Kidney (tissue), 22 donors: ENCODE measurements at places on chromosomes 7 and 10.

DNA sequence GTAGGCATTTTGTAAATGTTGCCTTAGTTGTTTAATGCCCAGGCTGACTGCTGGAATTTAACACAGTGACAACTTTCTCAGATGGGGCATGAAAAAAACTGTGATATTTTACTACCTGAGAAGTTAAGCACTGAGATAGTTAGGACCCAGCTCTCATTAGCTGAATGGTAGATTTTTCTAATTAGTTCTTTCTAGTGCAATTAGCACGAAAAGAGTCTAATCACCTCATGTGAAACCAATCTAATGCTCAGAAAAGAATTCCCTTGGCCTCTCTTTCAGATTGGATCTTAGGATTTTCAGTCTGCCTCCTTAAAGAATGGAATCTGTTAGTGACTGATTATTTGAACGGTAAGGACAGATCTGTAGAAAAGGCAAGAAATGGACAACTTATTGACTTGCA is 743.2 kb downstream of the AUTS2 start:
- no peak for DNase-seq

GRCh38 chr10:87685832-87686574 is 26.3 kb downstream of the PAPSS2 start:
- no peak for DNase-seq

- DNase-seq: no peak
These were observed 1214.7 kb downstream of the SORCS3 start for GRCh38 chr10:105855791-105856190.

DNA sequence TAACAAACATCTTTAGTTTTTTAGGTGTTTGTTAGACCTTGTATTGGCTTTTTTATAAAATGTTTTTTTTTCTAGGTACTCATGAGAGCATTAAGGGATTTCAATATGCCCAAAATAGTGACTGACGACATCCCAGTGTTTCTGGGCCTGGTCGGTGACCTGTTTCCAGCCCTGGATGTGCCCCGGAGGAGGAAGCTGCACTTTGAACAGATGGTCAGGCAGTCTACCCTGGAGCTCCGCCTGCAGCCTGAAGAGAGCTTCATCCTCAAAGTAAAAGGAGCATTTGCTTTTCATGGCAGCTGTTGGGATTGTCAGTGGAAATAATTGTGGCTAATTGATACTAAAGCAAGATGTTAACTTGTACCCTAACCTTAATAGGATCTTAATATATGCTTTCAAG is 161.5 kb downstream of the DNAH11 start:
- DNase-seq: no peak

DNA sequence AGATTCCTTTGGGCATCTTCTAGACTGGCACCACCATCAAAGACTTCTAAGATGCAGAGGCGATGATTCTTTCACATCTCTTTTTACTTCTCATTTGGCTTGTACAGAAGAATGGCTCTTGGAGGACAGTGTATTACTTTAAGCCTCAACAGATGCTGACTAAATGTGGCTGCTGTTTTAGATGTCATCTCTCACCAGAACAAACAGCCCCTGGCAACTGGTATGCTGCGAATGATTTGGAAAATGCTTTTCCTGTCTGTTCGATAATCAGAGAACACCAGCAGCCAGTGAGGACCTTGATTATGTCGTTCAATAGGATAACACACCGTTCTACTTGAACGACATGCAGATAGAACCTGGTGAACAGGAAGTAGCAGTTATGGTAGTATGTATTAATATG is 131.8 kb downstream of the RNF216 start:
- no peak for DNase-seq

DNA sequence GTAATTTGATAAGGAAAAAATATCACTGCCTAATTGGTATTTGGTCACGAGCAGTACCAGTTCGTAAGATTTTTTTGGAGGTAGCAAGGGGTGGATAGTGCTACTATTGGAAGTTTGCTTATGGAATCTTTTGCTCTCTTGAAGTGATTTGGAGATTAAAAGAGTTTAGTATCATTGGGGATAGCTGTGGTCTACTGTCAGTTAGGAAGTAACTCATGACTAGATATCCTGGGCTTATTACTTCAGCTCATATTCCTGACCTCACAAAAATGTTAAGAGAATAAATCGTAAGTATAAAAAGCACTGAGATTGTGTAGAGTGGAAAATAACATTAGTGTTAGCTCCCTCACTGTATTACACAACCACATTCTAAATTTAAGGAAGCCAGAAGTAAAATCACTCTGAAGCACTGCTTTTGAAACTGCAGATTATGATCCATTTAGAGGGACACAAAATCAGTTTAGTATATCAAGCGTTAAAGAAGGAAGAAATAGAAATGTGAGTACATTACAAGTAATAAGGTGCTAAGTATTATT is 22.6 kb downstream of the SGPL1 start:
- no peak for DNase-seq

DNA sequence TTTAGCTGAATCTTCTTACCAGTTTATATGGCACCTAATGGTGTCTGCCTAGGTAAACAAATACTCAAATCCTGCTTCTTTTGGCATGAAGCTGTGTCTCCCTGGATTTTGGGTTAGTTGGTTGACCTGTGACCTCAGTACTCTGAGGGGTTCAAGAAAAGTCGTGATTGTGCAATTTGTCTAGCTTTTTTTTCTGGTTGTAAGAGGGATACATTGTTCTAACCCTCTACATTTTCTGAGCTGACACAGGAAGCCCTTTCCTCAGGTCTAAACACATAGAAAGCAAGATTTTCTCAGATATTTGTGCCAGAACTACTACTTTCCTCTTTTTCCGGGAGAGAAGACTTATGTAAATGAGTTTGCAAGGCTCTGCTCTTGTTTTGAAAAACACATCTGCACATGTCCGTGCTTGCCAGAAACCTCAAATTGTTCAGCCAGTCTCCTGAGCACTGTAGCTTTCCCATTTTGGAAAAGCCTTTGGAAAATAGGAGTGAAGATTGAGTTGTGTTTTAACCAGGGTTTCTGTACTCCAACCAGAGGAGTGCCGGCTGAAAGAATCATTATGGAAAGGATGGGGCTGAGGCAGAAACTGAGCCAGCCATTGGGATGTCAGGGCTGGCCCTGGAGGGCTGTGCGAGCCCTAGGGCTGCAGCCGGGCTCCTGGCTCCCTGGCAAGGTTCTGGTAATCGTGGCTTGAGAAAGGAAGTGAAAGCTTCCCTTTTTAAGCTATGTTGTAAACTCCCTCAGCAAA is 31.3 kb upstream of the CXCL12 start:
- no peak for DNase-seq

GRCh38 chr7:147519062-147519461 is 1071.5 kb upstream of the C7orf33 start:
- no peak for DNase-seq

GRCh38 chr10:117740691-117741222 is 198.2 kb downstream of the EMX2 start:
- DNase-seq: no peak

DNA sequence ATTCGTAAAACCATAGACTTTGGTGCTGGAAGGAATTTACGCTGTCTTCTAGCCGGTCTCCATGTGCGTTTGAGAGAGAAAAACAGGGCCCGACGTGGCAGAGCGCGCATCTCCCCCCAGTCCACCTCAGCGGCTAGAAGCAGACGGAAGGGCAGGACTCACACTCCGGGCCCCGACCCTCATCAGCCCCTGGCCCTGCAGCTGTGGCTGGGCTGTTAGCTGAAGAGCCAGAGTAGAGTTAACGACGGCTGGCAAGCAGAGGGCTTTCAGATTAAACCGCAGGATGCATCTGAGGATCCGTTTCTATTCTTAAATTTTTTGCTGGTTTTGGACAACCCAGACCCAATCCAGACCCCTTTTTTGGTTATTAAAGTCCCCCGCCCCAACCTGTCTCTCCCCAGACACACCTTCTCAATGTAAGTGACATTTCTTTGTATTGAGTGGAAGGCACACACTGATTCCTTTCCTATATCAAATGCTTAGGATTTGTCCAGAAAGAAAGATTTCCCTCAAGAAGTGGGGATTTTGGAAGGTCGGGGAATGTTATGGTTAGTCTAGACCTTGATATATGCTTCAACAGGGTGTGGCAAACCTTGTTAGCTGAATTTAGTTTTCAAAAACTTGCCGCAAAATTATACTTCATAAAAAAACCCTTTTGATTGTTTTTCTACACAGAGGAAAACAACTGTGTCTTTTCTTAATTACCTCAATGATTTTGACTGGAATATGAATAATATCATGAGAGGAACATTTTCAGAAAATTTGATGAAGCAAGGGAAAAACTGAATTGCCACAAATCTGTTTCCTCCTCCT is 1.7 kb upstream of the TBX20 start:
- DNase-seq: peak; percentile 26

DNA sequence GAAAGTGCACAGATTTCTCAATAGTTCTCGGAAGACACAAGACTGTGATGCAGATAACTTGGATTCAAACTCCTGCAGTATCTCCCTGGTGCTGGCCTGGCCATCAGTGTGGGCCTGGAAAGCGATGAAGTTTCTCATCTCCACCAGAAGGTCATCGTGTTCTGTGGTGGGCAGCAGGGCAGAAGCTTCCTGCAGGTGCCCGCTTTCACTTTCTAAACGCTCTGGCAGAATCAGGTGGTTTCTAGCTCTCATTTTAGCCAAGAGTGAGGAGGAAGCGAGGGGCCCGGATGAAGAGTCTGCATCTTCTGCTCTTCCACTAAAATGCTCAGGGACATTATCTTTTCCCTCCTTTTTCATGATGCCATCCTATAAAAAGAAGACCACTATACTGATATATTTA is 63.0 kb upstream of the DRGX start:
- no peak for DNase-seq

DNA sequence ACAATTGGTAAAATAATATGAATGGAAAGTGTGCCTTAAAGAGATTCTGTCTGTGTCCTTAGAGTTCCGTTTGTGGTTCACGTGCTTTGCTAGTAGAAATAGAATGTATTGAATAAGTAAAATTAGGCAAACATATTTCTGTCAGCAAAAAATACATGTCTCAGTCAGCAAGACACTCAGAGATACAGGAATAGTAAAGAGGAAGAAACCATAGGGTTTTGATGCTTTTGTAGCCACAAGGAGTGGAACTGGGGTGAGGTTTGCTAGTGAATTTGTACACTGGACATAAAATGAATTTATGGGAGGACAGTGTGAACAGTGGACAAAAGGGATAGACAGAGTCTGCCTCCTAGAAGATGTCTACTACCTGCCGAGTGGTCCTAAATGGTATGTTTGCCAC is 289.2 kb upstream of the NRP1 start:
- no peak for DNase-seq

GRCh38 chr10:22344249-22344648 is 1.0 kb upstream of the SPAG6 start:
- no peak for DNase-seq

DNA sequence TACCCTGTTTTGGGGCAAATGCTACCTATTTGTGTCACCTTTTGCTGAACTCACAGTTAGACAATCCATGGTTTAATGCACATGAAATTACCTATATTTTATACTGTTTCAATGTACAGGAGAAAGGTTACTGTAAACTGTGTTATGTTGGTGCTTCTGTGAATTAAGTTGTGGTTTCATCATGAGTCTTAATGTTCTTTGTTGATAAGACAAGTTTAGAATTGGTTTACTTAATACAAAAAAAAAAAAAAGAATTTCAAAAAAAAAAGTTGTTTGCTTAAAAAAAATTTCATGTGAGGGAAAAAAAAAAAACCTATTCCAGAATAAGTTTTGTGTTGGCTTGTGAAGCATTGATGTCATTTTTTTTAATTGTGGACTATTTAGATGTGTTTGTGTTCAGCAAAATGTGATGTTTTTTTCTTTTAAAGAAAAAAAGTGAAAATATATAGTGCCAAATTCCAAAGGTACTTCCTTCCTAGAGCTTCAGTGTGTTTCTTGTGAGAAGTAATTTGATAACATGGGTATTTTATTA is 280.3 kb downstream of the USP6NL start:
- DNase-seq: no peak

GRCh38 chr10:29970576-29970975 is 88.8 kb downstream of the JCAD start:
- DNase-seq: no peak

DNA sequence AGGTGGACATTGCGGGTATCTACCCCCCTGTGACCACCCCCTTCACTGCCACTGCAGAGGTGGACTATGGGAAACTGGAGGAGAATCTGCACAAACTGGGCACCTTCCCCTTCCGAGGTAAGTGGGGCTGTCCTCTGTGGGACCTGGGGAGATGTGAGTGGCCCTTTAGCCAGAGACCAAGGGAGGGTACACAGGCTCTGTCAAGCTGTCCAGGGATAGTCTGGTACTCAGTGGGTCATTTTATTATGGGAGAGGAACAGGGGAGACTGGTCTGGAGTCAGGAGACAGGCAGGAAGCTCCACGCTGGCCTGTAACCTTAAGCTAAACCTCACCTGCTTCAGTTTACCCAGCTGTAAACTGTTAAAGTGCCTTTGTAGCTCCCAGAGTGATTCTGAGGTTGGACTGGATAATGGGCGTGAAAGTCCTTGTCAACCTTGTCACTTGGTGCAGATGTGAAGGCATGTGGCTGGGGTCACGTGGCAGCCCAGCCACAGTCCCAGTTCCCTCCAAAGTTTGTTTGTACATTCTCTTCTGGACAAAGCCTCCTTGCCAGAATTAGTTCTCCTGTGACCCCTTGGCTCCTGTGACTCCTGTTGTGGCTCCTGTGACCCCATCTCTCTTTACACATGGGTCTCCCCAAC is 729 bp downstream of the HOGA1 start:
- no peak for DNase-seq

DNA sequence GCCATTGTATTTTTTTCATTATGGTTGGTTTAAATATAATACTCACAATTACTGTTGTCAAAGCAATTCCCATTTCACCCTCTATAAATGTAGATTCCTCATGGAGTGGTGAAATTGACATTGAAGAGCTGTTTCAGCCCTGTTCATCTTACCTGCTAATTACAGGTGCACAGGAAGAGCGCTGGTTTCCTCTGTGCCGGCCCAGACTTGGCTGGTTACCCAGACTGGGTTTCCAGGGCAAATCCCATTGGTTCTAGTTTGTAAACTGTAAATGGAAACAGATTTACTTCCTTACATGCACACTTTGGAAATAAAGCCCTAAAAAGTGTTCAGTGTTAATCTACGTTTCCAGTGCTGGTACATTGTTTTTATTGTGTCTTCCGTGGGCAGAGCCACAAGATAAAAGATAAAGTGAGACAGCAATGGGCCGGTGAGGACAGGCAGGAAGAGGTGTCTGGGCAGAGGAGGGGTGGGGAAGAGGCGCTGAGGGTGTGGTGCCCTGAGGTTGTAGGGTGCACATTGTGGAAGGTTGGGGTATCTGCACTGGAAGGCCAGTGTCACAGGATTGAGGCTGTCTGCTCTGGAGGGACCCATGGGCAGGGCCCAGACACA is 71.6 kb upstream of the ZPBP start:
- no peak for DNase-seq

DNA sequence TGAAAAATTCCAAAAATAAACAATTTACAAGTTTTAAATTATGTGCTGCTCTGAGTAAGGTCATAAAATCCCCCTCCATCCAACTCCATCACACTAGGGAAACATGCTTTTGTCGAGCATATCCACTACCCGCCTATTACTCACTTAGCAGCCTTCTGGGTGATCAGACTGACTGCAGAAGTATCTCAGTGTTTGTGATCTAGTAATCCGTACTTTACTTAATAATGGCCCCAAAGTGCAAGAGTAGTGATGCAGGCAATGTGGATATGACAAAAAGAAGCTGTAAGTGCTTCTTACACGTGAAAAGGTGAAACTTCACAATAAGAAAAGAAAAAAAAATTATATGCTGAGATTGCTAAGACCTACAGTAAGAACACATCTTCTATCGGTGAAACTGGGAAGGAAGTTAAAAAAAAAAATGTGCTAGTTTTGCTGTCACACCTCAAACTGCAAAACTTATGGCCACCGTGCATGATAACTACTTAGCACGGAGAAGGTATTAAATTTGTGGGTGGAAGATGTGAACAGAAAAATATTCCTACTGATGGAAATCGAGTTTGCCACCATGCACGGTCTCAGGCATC is 43.2 kb downstream of the SEMA3C start:
- no peak for DNase-seq

- DNase-seq: no peak
These were observed 154.1 kb downstream of the DGKB start for GRCh38 chr7:14748461-14748860.
